ENCODE measurements at places on chromosomes 13 and 19.

DNA sequence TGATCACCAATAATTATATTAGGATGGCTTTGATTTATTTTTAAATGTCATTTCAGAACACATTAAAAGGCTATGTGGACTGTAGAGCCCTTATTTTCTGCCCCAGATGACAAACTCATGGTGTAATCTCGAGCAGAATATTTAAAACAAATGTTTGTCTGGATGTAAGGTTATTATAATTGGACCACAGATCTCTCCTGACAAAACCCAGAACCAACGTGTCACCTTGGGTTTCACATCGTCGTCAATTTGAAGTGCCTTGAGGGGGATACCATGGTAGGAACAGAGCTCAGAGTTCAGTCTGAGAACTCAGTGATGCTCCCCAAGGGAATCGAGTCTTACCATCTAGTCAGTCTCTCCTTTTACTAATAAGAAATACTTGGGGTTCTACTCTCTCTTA is 2.8 kb downstream of the SACS start:
- no peak for DNase-seq

DNA sequence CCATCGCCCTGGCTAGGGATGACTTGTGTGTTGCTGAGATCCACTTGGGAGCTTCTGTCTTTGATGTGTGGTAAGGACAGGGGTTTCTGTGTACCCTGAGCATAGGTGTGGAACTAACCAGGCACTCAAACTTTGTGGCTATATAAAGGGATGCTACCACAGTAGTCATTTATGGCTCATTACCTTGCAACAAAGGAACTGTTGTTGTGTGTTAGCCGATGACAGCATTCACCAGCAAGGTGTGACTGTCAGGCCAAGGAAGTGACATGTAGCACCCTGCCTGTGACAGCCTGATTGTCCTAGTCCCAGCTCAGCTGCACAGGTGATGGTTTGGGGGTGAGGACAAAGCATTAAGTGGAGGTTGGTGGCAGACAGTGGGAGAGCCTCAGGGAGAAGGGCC is 73.6 kb downstream of the COG3 start:
- DNase-seq = no peak

- DNase-seq = no peak
Observed at GRCh38 chr19:1235625-1236538, 1.9 kb downstream of the CBARP start.

DNA sequence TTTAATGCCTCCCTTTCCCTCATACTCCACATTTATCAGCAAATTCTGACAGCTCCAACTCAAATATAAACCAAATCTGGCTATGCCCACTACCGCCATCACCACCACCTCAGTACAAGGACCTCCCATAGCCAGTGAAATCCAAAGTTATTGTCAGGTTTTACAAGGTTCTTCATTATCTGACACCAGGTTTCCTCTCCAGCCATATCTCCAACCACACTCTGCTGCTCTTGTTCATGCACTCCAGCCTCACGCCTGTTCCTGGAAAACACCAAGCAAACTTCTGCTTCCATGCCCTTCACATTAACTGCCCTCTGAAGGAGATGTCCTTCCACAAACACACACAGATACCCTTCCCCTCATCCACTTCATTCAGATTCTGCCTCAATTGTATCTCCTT is 102.2 kb upstream of the MIR17HG start:
- no peak for DNase-seq

- DNase-seq = no peak
Observed at GRCh38 chr13:77514336-77514726, 21.2 kb upstream of the SCEL start.

DNA sequence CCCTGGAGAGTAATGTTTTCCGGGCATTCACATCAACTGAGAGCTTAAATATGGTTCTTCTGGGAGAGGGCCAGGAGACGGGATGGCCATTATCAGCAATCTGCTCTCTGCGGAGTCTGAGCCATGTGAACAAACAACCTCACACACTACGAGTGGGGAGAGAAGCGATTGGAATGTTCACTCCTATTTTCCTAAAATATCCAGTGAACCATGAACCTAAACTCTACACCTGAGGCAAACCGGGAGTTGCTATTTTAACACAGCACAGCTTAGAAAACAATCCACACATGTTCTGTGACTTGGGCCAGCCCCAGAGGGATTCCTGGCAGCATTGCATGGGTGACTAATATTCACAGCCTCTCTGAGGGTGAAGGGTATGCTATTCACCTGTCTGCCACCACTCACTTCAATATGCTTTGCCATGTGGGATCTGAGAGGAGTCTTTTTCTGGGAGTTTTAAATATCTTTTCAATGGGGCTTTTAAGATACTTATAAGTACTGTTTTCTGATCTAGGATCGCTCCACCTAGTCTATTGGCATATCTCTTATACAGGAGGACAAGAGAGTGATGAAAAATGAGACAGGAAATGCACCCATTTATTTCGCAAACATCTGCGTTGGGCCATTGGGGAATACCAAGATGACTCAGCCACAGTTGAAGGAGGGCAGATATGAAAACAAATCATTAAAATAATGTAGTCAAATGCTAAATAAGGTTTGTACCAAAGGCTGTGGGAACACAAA is 72.6 kb upstream of the SERP2 start:
- DNase-seq = no peak

- DNase-seq = no peak
Observed at GRCh38 chr13:42812316-42812715, 30.9 kb downstream of the FAM216B start.

Measured in AG04449 (cell line).